Effector CD4-positive, alpha-beta T cell (primary cell): ENCODE measurements at places on chromosomes 6 and 20.

DNA sequence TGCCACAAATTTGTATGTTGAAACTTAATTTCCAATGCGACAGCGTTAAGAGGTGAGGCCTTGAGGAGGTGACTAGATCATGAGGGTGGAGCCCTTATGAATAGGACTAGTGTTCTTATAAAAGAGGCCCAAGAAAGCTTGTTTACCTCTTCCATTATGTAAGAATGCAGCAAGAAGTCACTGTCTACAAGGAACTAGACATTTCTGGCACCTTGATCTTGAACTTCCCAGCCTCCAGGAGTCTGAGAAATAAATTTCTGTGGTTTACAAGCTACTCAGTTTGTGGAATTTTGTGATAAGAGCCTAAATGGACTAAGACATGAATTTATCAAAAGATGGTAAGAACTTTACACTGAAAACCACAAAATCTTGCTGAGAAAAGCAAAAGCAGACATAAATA lies 173.6 kb upstream of the SGK1 start:
- DNase-seq, result no peak

GRCh38 chr6:79630883-79631692 lies at the start of gene SH3BGRL2:
Gene SH3BGRL2, plus strand, starts transcription at chr6:79631329. Its CDS starts 133 bp downstream, at chr6:79631462.
- DNase-seq, result no peak

DNA sequence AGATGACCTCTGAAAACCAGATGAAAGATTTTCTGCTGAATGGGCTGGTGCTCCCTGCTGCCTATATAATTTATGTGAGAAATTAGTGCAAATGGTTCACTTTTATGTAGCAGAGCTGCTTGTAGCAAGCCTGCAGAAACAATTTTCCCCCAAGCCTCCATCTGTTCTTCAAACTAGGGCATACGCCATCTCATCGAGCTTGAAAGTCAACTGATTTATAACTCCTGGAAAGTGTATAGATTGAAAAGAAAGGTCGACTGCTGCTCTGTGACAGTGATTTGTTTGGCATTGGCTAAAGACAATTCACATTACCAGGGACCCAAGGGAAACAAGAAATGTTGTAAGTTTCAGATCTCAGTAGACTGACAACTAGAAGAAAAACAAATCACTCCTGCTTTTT lies 93.3 kb downstream of the PACRG start:
- no peak for DNase-seq

DNA sequence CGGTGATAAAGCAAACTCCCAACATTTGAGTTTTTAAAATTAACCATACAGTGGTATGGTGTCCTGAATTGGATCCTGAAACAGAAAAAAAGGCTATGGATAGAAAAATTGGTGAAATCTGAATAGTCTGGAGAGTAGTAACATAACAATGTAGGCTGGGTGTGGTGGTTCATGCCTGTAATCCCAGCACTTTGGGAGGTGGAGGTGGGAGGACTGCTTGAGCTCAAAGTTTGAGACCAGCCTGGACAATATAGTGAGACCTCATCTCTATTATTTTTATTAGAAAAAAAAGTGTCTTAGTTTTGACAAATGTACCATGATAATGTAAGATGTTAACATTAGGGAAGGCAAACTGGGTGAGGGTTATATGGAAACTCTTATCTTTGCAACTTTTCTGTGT lies 11.0 kb downstream of the EEF1A1 start:
- DNase-seq, result no peak

- DNase-seq, result no peak
These were observed 79.7 kb downstream of the FIG4 start for GRCh38 chr6:109770779-109771178.

DNA sequence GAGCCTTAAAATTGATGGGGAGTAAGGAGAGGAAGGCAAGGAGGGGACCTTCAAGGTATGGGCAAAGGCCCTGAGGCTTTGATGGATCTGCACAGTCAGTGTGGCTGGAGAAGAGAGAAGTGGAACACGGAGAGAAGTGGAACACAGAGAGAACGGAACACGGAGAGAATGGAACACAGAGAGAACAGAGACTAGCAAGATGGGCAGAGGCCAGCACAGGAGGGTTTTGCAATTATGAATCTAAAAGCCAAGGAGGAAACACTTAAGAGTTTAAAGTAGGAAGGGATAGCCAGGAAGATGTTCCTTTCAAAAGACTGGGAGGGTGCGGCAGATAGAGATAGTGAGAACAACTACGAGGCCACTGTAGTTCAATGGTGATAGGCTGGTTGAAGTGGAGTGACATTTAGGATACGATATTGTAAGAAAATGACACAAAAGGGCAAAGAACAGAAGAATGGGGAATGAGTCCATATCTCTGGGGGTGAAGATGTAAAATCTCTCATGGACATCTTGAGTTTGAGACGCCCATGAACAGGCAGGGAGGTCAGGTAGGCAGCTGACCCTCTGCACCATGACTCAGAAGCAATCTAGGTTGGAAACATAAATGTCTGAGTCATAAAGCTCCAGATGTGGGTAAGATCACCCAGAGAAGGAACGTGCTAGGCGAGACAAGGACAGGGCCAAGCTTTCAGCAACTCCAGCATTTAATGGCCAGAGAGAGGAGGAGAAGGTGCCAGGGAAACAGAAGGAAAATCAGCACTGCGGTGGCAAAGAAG lies 25.4 kb downstream of the ZMYND8 start:
- no peak for DNase-seq

- DNase-seq, result no peak
These were observed 9.1 kb downstream of the MAPK13 start for GRCh38 chr6:36139431-36139830.

- DNase-seq, result peak; percentile 12
These were observed 7.1 kb downstream of the L3MBTL1 start for GRCh38 chr20:43514648-43514999.

GRCh38 chr6:128882991-128883611 lies at the start of gene LAMA2:
Gene LAMA2, plus strand, starts transcription at chr6:128883138. Its CDS starts 108 bp downstream, at chr6:128883246.
- no peak for DNase-seq

DNA sequence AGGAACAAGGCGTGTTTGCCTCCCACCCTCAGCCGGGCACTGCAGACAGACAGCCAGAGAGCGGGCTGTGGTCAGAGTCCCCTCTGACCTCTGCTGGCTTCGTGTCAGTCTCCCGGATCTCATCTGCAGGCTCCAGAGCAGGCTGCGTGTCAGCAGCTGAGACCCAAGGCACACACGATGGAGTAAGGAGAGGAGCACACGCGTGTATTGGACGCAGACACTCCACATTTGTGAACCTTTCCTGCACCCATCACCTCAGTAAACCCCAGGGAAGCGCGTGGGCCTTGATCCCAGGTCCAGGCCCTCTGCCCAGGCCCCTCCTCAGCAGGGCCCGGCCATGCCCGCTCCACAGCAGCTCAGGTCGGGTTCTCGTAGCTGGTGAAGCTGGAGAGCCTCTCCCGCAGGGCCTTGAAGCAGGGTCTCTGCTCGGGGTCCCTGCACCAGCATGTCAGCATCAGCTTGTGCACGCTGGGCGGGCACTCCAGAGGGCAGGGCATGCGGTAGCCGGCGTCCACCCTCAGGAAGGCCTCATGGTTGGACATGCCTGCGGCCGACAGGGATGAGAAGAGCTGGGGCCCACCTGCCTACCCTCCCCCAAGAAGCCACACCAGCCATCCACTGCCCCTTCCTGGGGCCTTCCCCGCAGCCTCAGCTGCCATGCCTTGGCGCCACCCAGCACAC lies 7.9 kb downstream of the PTK6 start:
- no peak for DNase-seq

DNA sequence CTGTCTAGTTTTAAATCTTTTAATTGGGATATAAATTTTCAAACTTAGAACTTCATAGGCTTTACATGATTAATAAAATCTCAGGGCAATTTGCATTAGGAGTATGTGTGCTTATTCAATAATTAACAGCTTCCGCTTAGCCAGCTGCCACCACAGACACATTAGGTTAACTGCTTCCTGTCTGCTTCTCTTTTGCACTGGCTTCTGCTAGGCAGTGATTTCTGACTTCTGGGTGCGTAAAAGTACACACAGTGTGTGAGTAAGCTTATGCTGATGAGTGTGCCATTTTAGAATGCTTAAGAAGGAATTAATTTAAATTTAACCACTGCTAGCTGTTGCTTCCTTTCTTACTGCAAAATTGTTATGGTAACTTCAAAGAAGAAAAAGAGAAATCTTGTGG lies 73.9 kb downstream of the F13A1 start:
- DNase-seq, result no peak

DNA sequence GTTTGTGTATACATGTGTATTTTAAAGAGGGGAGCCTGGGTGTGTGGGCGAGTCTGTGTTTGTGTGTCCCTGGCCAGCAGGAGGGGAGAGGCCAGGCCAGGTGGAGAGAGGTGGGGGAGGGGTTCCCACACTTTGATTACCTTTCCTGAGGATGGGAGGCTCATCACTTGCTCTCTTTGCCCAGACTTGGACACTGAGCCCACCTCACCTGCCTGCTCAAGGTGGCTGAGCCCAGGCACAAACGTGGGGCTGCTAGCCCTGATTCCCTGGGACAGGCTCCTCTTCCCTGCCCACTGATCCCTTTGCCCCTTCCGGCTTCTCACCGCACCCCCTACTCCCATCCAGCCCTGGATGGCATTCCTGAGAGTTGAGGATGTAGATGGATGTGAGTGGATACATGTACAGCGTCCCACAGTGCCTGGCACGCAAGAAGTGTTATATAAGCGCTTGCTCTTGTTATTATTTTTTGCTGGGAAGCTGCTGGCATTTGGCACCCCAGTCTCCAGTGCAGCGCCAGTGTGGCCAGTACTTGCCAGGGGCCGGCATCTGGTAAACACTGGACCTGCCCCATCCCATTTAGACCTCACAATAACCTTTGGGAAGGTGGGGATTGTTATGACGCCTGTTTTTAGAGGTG lies 2.7 kb downstream of the CEBPB start:
- DNase-seq, result no peak

- peak; percentile 3 for DNase-seq
These were observed 68.2 kb upstream of the SUPT3H start for GRCh38 chr6:45445749-45446549.

GRCh38 chr6:18207949-18208348 lies 52.7 kb downstream of the KDM1B start:
- no peak for DNase-seq

DNA sequence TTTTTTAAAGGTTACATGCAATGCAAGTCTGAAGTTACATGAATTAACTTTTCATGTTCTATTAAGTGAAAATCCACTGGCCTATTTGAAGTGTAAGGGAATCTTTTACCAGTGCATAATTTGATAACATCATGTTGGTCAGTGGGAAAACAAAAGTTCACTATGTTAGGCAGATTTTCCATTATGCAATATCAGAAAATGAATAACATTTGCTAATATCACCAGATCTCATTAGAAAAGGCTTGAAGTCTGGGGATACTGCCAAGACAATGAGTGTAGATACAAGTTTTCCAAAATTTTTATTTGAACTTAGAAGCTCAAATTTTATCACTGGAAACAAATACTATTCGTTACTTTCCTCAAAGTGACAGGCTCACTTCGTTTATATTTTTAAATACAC lies 296.4 kb upstream of the CDH4 start:
- DNase-seq, result no peak

DNA sequence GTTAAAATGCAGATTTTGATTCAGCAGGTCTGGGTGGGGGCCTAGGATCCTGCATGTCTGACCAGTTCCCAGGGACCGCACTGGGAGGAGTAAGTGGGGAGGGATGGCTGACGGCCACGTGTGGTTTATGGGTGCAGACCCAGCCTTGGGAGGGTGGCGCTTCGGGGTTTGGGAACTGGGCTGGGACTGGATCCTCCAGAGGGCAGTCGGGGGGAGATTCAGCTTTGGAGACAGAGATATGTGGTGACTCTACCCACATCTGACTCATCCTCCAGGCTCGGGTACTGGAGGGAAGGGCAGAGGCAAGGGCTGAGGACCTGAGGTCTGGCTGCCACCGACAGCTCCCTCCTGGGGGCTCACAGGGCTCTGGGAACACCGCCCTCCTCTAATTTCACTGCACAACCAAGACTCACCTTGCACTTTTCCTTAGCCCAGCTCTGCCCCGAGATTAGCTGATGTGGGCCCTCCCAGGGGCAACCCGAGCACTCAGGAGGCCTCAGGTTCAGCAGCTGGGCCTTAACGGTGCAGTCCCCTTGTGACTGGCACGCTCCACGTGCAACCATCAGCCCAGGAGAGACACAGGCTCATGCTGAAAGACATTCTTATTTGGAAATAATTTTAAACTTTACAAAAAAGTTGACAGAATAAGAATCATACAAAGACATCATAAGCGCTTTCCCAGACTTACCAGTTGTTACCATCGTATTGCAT lies 172.8 kb upstream of the PMEPA1 start:
- no peak for DNase-seq

DNA sequence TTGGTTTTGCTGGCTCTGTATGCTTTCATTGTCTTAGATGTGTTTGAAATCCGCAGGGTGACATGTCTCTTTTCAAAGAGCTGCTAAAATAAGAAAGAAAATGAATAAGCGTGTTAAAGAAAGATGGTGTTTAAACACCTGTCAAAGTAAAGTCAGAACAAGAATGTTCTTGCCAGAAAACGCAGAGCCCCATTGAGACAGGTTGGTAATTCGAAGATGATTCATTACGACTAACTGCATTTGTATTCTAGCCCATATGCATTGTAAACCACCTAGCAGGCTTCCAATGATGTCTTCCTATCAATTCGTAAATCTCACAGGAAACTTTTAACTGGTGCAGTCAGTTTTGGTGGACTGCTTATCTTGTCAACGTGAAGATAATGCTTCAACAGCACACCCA lies 16.8 kb downstream of the PHACTR2 start:
- no peak for DNase-seq

DNA sequence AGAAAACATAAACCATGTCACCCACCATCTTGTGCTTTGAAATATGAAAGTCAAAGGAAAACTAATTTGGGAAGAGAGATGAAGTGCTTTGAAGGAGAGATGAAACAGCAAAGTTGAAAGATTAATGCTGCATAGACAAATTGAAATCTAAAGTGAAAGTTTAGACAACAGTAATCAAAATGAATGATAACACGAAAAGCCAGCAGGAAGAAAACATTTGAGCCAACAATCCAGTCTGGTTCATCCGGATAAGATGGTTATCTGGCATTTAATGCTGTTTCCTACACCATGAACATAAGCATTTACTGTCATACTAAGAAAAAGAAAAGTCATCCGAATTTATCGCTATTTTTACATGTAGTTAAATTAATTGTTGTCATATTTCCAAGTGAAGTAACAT lies 595 bp downstream of the HAO1 start:
- no peak for DNase-seq

DNA sequence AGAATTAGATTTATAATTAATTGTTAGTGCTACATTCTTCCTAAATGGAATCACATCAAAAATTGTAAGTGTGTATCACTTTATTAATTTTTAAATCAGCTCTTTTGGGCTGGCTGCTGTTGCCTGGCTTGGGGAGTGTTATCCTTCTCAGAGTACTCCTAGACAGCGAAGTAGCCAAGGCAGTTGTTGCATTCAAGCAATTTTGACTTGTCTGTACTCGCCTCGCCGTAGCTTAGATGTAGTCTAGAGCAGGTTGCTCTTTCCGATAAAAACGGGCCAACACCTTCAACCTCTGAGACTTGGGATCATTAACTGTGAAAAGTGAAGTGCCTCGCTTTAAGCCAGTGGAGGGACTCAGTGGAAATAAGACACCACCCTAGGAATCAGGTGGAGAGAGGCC lies 151.3 kb downstream of the FARS2 start:
- no peak for DNase-seq
